ENCODE measurements at places on chromosomes 4 and X.

DNA sequence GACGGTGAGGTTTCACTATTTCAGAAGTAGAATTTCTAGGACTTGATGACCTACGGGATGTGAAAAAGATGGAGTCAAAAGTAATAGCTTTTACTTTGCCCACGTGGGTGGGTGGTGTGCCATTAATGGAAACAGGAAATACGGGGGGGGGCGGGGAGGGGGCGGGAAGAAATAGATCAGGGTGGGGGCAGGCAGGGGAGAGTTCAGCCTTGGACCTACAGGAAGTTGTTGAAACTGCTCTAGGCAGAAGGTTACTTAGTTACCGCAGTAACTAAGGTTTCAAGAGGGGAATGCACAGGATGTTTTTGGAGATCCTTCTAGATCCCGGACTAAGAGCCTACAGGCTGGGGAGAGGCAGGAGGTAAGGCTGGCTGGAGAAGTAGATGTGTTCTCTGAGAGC, 3.6 kb upstream of the FHL1 start:
- no peak for DNase-seq

- no peak for DNase-seq
Observed at GRCh38 chrX:1529756-1530155, 7.2 kb downstream of the P2RY8 start.

DNA sequence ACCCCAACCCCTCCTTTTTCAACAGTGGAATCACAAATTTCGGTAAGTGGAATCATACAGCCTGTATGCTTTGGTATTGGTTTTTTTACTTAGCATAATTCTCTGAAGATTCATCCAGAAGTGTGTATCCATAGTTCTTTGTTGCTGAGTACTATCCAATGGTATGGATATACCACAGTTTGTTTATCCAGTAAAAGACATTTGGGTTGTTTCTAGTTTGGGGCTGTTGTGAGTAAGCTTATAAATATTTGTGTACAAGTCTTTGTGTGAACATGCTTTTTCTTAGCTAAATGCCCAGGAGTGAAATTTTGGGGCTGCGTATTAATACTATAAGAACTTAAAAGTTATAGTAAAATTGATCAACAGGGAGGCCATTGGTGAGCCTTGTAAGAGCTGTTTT, 57.5 kb upstream of the GC start:
- DNase-seq = peak; percentile 7

DNA sequence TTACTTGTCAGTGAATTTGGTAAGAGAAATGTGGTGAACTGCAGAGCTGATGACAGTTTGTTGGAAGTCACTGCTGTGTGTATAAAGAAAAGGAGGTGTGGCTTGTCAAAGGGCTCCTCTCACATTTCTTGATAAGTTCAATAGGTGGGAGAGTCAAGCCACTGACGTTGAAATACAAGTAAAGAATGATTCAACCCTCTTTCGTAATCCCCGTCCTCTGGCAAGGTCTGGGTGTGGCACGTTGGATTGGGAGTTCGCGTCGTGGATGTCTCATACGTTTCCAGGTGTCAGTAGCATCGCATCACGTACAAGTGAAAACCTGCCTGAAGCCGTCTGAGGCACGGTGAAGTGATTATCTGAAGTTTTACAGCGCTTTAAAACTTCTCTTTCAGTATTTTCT, 76.4 kb downstream of the EGF start:
- no peak for DNase-seq

DNA sequence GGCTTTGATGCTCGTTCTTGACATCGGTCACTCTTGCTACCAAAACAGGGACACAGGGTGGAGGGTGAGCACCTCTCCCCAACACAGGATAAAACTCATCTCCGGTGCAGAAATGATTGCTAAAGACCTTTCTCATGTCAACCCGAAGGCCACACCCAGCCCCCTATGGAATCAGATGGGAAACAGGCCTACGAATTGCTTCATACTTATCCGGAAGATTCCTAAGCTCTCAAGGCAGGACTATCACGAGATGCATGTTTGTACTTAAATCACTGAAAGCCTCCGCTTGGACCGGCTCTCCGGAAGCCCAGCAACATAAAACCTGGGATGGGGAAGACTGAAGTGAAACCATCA, 74.9 kb downstream of the MTMR1 start:
- DNase-seq = no peak
